AG08395 (cell line): ENCODE measurements at places on chromosomes 3 and 15.

DNA sequence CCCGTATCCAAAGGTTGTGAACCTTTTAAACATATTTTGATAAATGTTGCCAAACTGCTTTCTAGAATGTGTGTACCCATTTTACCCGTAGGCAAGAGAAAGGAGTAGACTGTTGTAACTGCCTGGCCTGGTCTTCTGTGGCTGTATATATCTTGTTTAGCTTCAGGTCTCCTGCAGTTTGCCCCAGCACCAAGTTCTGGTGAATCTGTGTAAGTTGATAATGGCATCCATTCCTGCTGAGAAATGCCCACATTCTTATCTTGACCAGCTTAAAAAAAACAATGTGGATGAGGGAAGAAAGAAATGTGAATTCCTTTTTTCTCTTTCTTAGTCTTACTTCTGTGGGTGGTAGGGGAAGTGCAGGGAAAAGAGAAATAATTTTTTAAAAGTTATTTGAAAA is 53.3 kb upstream of the TLE3 start:
- DNase-seq = no peak

- peak; percentile 67 for DNase-seq
Observed at GRCh38 chr15:65189102-65189740, 4.1 kb upstream of the CLPX start.

DNA sequence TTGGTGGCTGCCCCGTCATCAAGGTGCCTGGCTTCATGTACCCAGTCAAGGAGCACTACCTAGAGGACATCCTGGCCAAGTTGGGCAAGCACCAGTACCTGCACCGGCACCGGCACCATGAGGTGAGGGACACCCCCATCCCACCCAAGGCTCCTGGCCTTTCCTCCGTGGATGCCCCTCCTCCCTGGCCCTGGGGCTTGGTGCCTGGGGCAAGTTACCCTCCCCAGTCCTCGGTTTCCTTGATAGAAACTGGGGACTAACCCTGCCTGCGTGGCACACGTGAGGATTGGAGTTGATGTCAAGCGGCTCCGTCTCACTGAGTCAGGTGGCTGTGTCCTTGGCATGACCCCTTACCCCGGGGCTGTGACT is 43.9 kb downstream of the DHX30 start:
- DNase-seq = no peak

GRCh38 chr3:10006762-10007090 is 19.5 kb upstream of the FANCD2 start:
- no peak for DNase-seq

DNA sequence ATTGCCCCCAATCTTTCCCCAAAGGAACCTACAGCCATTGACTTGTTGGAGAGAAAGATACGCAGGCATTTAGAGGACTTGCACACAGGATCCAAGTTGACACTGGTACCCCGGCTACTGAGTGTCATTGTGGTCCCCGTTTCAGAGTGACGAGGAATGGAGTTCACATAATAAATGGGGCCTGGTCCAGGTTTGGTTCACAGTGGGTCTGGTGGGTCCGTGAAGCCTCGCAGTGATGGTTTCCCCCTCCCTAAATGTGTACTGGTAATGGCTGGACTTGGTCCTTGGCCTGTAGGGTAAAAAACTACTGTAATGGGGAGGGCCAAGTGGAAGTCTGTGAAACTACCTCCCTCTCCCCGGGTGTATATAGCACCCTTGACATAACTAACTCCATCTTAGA is 232.1 kb upstream of the LYSMD4 start:
- no peak for DNase-seq

DNA sequence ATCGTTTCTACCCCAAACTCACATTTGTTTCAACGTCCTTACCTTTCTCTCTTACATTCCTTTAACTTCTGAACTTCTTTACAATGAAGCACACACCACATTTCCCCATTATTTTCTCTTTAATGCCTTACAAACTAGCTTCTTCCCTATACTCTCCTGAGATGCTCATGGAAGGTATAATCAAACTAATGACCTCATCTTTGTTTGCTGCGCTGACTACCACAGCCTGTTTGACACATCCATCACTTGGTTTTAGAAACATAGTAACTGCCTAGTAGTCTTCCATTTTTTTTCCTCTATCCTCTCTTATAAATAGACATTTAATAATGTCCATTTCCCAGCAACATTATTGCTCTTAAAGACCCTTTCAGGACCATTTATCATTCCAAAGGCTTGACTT is 230.5 kb upstream of the LRTM1 start:
- DNase-seq = no peak

- no peak for DNase-seq
Observed at GRCh38 chr15:79157631-79158592, 67.3 kb upstream of the RASGRF1 start.

DNA sequence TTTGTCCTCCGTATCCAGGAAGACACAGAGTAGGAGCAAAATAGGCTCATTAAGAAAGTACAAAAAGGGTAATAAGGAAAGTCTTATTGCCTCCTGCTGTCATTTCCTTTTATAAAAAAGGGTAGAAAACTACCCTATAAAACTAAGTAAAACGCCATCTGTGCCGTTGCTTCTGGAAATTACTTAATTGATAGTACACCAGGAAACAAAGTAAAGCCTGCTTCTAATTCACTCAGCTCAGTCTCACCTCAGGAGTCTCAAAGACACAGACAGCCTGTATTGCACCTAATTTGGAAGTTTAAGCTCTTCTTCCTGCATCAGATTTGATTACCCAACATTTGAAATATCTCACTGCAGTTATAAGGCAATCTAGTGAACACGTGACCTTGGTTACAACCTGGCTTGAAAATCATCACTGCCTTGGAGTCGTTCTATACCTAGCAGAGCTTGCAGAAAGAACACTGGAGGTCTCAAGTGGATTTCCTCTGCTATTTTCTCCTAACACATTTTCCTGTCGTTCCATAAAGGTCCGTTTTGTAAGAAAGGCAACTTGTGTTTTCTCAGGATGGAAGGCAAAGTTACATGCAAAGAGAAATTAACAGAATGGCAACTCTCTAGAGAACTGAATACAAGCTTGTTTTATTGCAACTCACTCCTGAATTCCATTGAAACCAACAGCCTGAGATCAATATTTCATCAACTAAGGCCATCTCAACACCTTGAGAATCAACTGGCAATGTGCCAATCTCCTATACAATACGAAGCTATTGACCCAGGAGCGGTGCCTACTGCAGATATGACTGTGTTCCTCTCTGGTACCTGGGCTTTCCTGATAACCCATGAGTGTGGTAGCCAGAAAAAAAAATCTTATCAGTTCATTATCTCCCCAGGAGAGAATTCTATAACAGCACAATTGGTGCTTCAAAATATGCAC is 203.3 kb upstream of the LMCD1 start:
- DNase-seq = no peak

DNA sequence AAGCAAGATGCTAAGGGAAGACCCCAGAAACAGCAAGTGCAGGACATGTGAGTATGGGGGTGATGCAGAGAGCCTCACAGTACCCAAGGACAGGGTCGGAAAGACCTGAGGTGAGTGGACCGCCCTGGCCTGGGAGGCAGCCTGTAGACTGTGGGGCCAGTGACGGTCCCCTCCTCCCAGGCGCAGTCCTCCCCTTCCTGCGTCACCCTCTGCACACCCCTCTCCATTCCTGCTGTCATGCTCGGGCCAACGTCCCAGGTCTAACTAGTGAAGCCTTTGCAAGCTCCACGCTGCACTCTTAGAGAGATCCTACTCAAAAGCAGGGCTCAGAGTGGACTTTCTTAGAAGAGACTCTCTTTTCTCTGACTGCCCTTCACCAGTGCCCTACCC is 41.6 kb downstream of the TM2D3 start:
- DNase-seq = no peak

- DNase-seq = peak; percentile 26
Observed at GRCh38 chr3:15361494-15362214, 29.3 kb upstream of the SH3BP5 start.

- no peak for DNase-seq
Observed at GRCh38 chr3:65334045-65334665, 646.4 kb upstream of the ADAMTS9 start.

DNA sequence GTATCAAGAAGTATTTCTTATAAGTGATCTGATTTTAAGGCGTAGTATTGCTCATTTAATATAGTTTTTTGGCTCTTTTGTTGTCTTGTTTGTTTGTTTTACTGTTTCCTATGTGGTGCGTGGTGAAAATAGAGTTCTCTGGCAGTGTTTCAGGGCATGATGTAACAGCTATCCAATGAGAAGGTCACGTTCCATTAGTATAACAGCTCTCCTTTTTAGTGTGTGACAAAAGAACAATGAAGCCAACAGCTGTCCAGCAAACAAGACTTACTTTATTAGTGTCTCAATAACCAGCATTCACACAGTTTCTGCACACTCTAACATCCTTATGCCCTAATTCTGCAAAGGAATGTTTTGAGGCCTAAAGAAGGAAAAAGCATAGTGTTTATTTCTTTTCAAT is 127.9 kb downstream of the SLC25A26 start:
- no peak for DNase-seq

GRCh38 chr3:118527514-118528044 is 507.1 kb downstream of the IGSF11 start:
- no peak for DNase-seq

GRCh38 chr3:19183584-19183983 is 35.3 kb downstream of the KCNH8 start:
- DNase-seq = no peak

DNA sequence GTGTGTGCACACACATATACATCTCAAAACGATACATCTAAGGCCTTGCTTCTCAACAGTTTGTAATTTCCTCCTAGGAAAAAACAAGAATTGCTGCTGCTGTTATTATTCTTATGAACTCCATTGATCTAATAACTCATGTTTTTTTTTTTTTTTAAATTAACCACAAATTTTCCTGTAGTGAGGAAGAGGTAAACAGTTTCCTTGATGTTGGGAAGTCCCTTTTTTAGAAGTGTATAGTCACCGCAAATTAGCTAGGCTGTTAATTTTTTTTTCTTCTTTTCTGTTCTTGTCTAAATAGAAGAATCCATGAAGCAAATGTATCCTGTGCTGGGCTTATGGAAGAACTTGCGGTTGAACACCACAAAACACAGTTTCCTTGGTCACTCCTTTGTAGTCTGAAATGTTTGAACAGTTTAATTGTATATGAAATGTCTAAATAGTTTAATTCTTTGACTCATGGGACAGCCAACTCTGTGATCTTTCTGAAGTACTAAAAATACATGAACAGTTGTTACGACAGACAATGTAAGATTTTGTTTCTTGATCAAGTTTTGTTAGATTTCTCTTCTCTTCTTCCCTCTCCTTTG is 64.5 kb downstream of the MITF start:
- no peak for DNase-seq

GRCh38 chr3:46463868-46464241 is 850 bp downstream of the LTF start:
- DNase-seq = no peak

GRCh38 chr3:184688251-184688881 is 23.5 kb downstream of the MAGEF1 start:
- peak; percentile 85 for DNase-seq

DNA sequence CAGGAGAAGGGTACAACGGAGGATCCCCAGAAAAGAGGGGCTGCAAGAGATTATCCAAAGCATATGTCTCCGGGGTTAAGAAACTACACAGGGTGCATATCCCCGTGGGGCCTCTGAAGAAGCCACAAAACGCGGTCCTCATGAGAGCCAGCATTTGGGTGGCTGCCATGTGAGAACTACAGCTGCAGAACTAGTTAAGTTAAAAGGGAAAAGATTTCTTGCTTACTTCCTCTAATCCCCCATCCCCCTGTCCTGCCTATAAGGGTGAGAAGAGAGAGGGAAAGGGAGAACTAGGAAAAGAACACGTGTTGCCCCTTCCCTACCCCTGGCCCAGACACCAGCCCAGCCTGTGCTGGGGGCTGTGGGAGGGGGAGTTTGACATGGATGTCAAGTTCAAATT is 70.4 kb upstream of the PCSK6 start:
- DNase-seq = no peak

DNA sequence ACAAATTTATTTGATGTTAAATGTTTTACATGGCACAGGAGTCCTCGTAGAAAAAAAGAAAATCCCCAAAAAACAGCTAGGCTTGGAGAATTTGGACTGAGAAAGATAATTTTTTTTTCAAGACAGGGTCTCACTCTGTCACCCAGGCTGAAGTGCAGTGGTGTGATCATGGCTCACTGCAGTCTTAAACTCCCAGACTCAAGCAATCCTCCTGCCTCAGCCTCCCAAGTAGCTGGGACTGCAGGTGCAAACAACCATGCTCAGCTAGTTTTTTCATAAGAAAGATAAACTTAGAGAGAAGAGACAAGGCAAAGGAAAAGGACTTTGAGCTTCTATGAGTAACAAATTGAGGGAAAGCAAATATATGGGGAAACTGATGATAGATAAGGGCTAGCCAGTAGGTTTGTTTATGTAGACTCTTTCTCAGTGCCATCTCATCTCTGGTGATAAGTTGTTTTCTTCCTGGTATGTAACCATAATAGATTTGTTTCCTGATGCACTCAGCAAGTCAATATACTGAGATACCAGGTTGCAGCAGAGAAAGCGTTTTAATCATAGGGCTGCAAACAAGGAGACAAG is 13.1 kb upstream of the TRMT10C start:
- DNase-seq = no peak

DNA sequence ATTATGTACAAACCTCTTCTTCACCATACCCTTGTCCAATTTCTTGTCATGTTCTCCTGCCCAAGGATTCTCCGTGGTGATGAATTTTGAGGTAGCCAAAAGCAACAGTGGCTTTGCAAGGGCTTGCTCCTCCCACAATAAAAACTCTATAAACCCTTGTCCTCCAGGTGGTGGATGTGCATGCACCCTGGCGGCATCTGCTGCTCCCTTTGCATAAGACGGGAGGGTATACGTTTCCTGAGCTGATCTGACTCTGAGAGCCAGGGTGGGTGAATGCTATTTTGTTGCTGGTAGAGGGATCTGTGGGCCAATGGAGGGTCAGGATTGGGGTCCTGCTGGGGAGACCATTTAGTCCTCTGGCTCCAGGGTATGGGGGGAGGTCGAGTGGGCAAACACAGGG is 5.4 kb downstream of the DNAH1 start:
- no peak for DNase-seq

DNA sequence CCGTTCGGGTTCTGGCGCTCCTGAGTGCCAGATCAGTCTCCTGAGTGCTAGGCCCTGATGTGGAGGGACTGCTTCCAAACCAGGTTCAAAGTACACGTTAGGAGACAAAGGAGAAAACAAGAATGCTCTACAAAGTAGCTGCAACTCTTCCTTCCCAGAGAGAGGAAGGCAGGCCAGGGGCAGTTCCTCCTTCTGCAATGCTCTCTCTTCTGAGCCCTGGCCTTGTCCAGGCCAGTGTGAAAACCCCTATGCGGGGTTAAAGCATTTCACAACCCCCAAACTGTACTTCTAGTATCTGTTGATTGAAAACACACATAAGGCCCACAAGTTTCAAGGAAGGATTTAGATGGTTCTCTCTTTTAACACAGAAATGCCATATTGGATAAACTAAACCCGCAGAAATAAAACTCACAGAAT is 9.7 kb upstream of the CALML4 start:
- no peak for DNase-seq

- DNase-seq = no peak
Observed at GRCh38 chr3:10462641-10463532, 42.5 kb downstream of the ATP2B2 start.

DNA sequence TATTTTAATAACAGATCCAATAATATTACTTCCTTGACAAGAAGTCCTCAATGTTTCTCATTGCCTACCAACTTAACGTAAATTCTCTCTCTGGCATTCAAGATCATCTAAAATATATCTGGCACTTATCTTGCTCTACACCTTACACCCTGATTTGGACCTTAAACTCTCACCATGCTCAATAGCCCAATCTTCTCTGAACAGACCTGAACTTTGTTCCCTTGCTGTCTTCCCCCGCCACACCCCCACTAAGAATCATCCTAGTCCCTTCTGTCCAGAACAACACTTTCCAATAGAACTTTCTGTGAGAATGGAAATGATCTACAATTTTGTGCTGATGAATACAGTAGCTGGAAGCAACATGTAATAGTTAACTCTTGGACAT is 44.9 kb downstream of the P2RY1 start:
- no peak for DNase-seq
